ENCODE measurements at places on chromosomes 2 and 18.
A peak's percentile ranks its signal among the peaks of the same experiment; 100 is the strongest.

DNA sequence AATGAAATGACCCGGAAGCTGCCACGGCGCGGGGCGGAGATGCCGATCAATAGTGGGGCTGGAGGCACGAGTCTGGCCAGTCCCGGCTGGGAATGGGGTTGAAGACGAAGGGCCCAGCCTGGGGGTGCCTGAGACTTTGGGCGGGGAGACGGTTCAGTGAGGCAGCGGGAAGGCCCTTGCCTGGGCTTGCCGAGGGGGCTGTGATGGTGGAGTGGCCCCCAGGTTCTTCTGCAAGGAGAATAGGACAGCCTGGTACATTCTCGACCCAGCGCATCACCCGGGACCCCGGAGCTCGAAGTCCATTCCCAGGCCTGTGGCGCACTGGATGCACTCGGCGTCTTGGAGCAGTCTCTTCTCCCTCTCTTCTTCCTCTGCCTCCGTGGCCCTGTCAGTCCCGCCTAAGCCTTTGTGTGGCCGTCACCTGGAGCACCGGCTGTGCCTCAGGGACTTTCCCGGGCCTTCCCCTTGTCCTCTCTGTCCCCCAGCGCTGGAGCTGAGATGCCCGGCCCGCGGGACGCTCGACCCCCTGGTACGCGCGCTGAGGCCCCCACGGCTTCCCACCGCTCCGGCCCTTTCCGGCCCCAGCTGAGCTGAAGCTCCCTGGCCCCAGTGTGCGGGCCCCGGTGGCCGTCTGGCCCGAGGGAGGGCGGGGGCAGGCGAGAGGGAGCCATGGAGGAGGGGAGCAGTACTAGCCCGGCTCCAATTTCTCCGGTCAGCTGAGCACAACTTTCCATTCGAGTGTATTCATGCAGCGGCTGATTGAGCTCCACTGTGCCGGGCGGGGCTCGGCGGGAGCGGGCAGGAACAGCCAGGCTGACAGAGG is 8.0 kb downstream of the SIX3 start:
- DNase-seq, result no peak

- peak; percentile 85 for DNase-seq
Observed at GRCh38 chr2:241637018-241637794, at the start of the genes ATG4B and THAP4. Gene ATG4B, plus strand, starts transcription at chr2:241637693. Its CDS starts 22 bp downstream, at chr2:241637715. Gene THAP4, minus strand, starts transcription at chr2:241637158. Its CDS starts 141 bp downstream, at chr2:241637017.

GRCh38 chr2:223041527-223042109 is 10.4 kb upstream of the KCNE4 start:
- no peak for DNase-seq

GRCh38 chr18:32730068-32730467 is 42.8 kb downstream of the KLHL14 start:
- DNase-seq, result no peak

- DNase-seq, result no peak
Observed at GRCh38 chr2:85215081-85215447, 81.9 kb downstream of the TCF7L1 start.

DNA sequence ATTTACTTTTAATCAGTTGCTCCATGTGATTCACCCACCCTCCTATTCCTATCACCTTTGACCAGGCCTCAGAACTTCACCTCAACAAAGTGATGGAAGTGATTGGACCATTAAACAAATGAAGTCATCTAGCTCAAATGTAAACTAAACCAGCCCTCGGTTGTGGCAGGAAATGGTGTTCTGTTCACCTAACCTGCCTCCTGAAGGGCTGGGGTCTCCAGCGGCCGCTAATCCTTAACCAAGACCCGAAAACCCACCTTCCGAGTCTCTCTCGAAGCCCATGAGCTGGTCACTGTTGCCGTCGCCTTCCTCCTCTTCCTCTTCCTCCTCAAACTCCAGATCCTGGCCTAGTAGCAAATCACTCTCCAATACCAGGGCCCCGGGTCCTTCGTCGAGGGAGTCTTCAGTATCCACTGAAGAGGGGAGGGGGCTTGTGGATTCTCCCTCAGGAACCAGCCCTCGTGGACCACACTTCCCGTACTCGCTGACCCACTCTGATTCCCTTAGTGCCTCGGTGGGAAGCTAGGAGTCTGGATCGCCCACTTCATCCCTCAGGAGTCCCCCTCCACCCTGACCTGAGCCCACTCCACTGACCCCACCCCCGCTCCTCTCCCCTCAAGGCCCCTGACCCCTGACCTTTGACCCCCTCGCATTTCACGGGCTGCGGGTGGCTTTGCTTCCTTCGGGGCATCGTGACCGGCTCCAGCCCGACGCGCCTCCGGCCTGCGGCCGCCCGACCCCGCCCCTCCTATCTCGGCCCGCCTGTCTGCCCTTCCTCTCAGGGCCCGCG is 503 bp downstream of the ZNF513 start:
- peak; percentile 48 for DNase-seq

- DNase-seq, result no peak
Observed at GRCh38 chr2:181751266-181752030, 71.1 kb upstream of the NEUROD1 start.

GRCh38 chr18:50602466-50602865 is 42.6 kb downstream of the MAPK4 start:
- no peak for DNase-seq

DNA sequence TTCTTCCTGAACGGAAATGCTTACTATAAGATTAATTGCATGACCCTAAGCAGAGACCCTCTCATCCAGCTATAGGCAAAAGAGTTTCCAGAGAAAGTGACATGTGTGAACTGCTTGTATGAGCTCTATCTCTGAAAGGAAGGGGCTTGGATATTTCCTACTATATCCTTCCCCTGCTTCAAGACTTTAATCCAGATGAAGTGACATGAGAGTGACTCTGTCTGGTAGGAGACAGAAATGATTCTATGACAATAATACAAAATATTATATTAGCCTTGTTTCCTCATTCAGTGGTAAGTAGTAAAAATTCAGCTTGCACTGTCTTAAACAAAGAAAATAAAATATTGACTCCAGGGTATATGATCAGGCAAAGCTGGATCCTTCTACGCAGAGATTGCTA is 37.5 kb downstream of the NABP1 start:
- DNase-seq, result no peak

- no peak for DNase-seq
Observed at GRCh38 chr2:115738111-115738510, 1295.7 kb downstream of the DPP10 start.

DNA sequence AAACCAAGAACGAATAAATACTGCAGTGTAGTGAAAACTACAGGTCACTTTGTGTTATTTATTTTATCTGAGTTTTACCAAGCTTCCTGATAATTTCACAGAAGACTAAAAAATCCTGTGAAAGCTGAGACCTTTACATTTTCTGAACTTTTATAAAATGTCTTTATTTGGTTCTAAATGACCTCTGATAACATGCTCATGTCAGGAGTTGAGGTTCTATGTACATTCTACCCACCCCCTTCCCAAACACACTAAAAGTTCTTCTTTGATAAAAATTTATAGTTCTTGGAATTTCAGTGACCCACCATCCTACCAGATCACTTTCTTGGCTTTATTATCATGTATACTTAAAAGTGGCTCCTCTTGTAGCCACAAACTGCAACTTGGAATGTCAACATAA is 463.1 kb downstream of the PIK3C3 start:
- no peak for DNase-seq

- DNase-seq, result no peak
Observed at GRCh38 chr2:239401881-239402233, 1.0 kb upstream of the HDAC4 start.

DNA sequence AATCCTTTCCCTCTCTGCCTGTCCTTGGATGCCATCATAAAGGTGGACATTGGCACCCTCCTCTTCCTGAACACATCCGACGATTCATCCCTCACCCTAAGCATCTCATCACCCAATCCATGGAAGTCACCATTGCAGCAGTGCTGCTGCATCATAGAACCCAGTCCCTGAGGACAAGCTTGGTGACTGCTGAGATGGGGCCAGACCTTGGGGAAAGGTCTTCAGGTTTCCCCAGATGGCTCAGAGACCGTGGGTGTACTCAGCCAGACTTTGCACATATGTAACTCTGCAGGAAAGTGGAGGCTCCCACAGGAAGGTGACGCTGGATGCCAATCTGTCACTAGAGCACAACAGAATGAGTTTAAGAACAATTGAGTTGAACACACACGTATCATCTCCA is 202.2 kb downstream of the SOX11 start:
- no peak for DNase-seq

DNA sequence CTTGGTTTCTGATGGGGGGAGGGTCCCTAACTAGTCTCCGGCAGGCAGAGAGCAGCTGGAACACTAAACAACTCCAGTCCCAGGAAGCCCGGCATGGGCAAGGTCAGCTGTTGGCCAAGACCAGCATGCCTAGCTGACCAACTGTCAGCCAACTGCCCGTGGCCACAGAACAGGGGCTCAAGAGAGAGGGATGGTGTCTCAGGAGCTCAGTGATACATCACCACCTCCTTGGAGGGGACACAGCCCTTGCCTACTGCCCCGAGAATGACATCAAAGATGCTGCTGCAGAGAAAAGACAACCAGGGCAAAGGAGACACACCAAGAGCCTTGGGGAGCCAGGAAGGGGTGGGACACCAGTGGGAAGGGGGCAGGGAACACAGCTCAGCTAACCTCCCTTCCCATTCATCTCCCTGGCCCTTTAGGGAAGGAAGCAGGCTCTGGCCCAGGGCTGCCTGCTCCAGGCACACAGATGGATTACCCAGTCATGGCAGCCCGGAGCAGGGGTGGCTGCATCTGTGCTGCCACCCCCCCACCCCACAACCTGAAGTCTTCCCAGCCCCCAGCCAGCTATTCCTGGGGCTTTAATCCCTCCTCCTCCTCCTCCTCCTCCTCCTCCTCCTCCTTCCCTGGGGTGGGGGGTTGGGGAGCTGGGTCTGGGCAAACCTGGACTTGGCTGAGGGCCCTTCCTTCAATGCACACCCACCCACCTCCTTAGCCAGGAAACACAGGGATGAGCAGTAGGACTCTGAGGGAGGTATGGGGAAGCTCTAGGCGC is 1.9 kb downstream of the BIN1 start:
- DNase-seq, result peak; percentile 35

DNA sequence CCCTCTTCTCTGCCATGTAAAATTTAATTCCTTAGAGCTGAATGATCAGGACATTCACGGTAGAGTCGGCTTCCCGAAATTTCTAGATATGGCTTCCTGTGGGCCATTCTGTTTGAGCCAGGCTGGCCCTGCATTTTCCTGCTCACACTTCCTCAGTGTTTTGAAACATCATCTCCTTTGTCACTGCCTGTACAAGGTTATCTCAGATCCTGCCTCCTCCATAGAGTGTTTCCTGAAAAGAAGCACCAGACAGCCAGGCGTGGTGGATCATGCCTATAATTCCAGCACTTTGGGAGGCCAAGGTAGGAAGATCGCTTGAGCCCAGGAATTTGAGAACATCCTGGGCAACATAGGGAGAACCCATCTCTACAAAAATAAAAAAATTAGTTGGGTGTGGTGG is 43.6 kb downstream of the GRHL1 start:
- no peak for DNase-seq

- DNase-seq, result no peak
Observed at GRCh38 chr18:44807766-44808165, 127.1 kb downstream of the SETBP1 start.

- no peak for DNase-seq
Observed at GRCh38 chr2:125746321-125747164, 909.4 kb upstream of the GYPC start.

- DNase-seq, result no peak
Observed at GRCh38 chr2:49753344-49753985, 599.1 kb upstream of the FSHR start.

- no peak for DNase-seq
Observed at GRCh38 chr2:230205034-230205433, 14.8 kb downstream of the SP110 start.

DNA sequence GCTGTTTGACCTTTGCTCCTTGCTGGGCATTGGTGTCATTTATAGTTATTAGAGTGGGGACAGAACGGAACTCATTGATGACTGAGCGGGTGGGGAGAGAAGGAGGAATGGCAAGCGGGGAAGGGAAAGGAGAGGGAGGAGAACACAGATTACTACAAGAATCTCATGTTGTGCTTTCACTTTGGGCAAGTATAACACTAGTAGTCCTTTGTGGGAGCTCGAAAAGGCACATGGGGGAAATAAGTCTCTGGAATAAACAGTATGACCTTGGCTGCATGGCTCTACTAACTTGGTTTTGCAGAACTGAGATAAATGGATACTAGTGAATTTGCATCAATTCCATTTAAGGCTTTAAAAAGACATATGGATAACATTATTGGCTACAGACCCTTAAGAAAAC is 161.7 kb upstream of the NABP1 start:
- no peak for DNase-seq

GRCh38 chr2:58720770-58721697 is 479.9 kb upstream of the FANCL start:
- no peak for DNase-seq

DNA sequence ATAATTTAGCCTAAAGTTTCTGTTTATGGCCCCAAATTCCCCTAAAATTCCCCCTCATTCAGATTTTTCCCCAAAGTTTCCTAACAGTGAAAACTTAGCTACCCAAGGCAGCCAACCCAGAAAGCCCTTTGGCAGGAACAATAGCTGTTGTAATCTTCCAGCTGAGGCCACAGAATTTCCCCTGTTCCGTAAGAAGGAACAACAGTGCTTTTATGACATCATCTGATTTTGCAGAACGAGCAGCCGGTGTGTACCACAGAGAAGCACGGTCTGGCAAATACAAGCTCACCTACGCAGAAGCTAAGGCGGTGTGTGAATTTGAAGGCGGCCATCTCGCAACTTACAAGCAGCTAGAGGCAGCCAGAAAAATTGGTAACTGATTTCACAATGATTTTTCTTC is 6.3 kb downstream of the TNFAIP6 start:
- peak; percentile 42 for DNase-seq

DNA sequence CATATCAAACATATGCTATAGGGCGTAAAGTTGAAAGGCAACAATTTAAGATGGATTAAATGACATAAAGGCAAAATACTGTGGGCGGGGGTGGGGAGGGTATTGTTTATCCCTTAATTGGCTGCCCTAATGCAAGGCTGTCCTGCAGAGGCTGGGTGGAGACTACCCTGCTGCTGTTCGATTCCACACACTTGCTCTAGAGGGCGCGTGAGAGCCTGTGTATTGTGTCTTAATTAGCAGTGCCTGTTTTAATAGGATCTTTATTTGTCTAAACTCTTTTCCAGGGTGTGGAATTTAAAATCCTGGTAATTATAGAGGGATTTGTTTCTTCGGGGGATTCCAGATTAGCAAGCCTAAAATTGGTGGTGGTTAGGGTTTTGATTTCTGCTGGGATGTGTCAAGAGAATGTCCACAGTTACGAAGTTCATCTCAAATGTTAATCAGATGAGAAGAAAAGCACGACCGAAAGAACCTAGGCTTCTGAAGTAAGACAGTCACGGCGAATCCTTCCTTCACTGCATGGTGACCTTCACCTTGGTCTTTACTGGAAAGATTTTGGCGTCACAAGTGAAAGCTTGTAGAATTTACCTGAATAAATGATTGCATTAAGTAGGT is 103.5 kb upstream of the MAP3K20 start:
- no peak for DNase-seq

DNA sequence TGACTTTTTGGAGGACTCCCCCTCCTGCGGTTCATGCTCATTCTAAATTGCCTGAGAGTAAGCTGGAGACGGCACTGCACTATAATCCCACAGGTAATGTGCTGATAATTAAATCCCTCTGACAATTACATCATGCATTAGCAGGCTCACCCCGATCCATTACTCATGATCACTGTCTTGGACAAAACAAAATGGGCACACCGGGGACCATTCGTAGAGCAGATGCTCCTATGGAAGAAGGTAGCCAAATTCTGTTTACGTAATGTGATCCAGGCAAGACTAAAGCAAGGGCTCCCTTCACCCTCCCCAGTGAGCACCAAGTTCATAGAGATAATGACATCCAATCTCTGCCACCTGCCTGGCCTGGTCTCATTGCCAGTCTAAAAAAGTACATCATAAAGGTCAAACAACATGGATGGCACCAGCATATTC is 657.1 kb upstream of the SOX11 start:
- no peak for DNase-seq

GRCh38 chr2:44612276-44612675 is 250.5 kb downstream of the CAMKMT start:
- DNase-seq, result no peak

Measured in hippocampal formation (tissue), 2 donors.